ENCODE measurements at places on chromosomes 7 and 10.

GRCh38 chr10:68348265-68348741, 15.6 kb upstream of the PBLD start:
- DNase-seq = peak; percentile 49

DNA sequence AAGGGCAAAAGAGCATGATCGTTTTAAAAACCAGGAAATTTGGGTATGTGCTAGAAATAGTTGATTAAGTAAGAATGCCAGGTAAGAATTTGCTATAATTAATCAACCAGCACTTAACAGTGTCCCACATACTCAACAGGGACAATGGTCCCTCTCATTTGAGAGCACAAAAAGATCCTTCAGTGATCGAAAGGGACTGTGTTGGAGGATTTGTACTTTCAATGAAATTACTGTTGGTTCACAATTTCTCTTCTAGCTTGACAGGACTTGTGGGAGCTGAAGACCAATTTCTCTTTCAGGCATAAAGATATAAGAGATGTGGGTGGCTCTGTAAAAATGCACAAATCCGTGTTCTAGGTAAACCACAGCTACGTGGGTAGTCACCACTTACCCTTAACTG, 12.5 kb upstream of the PLEKHS1 start:
- no peak for DNase-seq

GRCh38 chr7:88386665-88387156, 80.0 kb upstream of the STEAP4 start:
- DNase-seq = no peak

- no peak for DNase-seq
These were observed at the start of gene IGFBP3 for GRCh38 chr7:45920502-45921380. IGFBP3 (minus strand) TSS chr7:45921272; CDS start chr7:45921140, 132 bp downstream.

DNA sequence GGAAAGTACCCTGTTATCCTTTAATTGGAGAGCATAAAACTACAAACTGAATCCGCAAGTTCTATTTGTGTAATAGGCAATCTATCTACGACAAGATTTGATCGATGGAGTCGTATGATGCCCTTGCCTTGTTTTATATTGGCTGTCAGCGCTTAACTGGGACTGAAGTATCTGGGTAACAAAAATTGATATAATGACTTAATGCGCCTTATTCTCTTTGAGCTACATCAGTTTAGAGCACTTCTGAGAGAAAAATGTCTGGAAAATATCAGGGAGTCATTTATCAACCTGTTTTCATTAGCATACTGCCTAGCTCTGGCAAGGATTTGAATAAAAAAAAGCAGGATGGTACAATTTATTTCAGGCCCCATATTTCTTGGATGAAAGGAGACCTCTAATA, 262.1 kb downstream of the LRMDA start:
- no peak for DNase-seq
